ENCODE measurements at places on chromosomes 2 and 18.

DNA sequence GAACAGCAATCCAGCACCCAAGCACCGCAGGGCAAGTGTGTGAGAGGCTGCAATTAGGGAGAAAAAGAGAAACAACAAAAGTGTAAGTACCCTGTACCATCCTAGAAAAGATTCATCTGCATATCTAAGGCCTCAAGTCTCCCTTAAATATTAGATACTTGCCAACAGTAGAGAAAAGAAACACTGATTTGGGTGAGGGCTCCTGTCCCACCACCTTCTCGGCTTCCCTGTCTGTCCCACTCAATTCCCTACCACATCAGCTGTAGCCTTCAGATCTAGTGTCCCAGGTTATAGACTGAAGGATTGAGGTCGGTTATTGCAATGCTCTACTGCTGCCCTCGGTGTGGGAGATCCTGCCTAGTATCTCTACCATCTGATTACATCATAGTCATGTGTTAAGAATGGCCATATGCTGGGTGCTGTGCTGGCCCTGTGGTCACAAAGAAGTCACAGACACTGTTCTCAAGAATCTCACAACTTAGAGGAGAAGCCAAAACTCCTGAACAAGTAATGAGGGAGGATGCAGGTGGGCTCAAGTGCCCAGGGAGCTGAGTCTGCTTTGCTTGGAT, 2.5 kb downstream of the RAX start:
- DNase-seq, result no peak

GRCh38 chr2:6812857-6813530, 52.7 kb downstream of the CMPK2 start:
- no peak for DNase-seq

GRCh38 chr2:128451084-128452023, 132.7 kb upstream of the HS6ST1 start:
- DNase-seq, result no peak

DNA sequence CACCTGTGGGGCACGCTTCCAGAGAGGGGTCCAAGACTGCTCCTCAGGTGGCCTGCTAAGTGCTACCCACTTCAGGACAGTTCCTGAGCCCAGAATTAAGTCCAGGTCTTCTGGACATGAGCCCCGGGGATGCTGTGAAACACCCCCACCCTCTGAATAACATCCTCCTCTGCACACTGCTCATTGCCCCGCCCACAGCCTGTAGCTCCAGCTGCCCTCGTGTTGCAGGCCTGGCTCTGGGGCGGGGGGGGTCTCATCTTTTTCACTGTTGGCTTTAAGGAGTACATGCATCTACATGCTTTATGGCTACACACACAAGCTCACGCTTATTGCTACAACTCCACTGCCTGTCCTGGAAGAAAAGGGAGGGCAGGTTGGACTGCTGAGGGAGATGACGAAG, 92.8 kb downstream of the PTGR3 start:
- DNase-seq, result no peak

- DNase-seq, result no peak
Measured at GRCh38 chr2:6510532-6510931, 355.2 kb downstream of the CMPK2 start.
